GM23248 (cell line): ENCODE measurements at places on chromosomes 1 and 21. TPM values are rescaled to one million over a fixed set of nuclear protein-coding genes. Genes with fewer than 3 reads are reported as not detected.

The LAD1 gene
- not detected in 2 replicates for total RNA-seq

The CD1E gene
- not detected in 2 replicates for total RNA-seq

The ZNF697 gene
- 8.5 and 9.1 TPM in 2 replicates for total RNA-seq

The PDPN gene
- 0.25 and 1.1 TPM in 2 replicates for total RNA-seq

The COA7 gene
- 5.1 and 6.9 TPM in 2 replicates for total RNA-seq

The TRIM63 gene
- total RNA-seq = not detected in 2 replicates

The TNFRSF25 gene
- total RNA-seq = 5.6 and 12.1 TPM in 2 replicates

The EXO1 gene
- 6.2 and 14.2 TPM in 2 replicates for total RNA-seq

The CYP4A11 gene
- not detected in 2 replicates for total RNA-seq

The TRIM46 gene
- total RNA-seq = 3.4 TPM in 2 replicates

The MYOM3 gene
- total RNA-seq = 1.0 and 1.4 TPM in 2 replicates

The ACKR1 gene
- not detected in 2 replicates for total RNA-seq

The CD48 gene
- total RNA-seq = not detected in 2 replicates

The LCE3A gene
- total RNA-seq = not detected in 2 replicates
